Tibial nerve (tissue), 4 donors: ENCODE measurements at places on chromosomes 6 and 20.

DNA sequence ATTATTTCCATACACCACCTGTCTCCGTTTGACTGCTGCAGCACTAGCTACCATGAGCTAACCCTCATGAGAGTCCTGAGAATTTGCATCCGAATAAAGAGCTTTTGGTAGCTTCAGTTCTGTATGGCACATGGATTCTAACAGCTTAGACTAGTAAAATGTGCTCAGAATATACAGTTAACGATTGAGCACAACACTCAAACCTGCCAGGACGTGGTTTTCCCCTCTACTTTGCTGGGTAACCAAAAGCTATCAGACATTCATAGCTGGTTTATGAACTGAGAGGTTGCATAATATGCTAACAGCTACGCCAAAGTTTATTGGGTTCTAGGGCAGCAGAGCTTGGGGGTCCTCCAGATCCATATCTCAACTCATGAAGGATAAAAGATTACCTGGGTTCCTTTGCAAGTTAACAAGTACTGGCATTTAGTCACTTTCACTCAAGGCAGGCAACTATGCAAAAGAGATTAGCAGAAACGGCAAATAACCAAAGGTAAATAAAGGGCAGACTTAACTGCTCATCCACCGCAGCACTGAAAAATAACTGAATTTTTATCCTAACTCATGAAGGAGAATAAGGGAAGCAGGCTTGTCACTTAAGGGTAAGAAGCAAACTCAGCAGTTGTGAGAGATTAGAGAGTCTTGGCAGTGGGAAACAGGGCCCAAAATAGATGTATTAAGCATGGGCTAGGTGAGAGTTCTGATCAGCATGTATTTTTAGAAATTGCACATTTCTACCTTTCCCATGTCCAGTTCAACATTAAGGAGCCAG lies 29.4 kb downstream of the NUDT3 start:
- DNase-seq, result no peak

GRCh38 chr6:133890711-133891148 lies 1.8 kb downstream of the TCF21 start:
- DNase-seq, result no peak

DNA sequence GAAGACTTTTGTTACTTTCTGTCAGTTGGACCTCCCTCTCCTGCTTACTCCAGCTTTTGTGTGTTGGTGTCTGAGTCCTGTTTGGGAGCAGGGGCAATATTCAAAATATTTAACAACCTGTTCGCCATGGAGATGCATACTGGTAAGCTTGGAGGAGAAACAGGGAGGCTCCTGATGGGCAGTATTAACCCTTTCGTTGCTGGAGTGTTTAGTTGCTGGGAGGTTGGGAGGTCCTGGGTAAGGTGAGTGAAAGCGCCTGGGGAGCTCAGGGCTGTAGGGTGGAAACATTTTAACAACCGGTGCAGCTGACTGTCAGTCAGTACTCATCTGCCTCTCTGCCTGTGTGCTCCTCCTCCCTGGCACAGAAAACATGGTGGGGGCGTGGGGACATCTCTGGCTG lies 4.2 kb downstream of the TULP1 start:
- no peak for DNase-seq

GRCh38 chr6:25943887-25944286 lies 13.4 kb upstream of the SLC17A2 start:
- DNase-seq, result no peak

- DNase-seq, result no peak
These were observed 383.8 kb downstream of the TFAP2A start for GRCh38 chr6:10030942-10031537.
